ENCODE measurements at places on chromosomes 11 and 22.
A peak's percentile ranks its signal among the peaks of the same experiment; 100 is the strongest.

GRCh38 chr22:17366830-17367229 is 2.4 kb upstream of the CECR2 start:
- DNase-seq, result no peak

- peak; percentile 25 for DNase-seq
These were observed 23.1 kb upstream of the MICAL2 start for GRCh38 chr11:12087075-12088004.

- no peak for DNase-seq
These were observed 24.6 kb upstream of the RTL6 start for GRCh38 chr22:44522526-44523170.

- DNase-seq, result no peak
These were observed 123.5 kb upstream of the APOA1 start for GRCh38 chr11:116960930-116961329.

DNA sequence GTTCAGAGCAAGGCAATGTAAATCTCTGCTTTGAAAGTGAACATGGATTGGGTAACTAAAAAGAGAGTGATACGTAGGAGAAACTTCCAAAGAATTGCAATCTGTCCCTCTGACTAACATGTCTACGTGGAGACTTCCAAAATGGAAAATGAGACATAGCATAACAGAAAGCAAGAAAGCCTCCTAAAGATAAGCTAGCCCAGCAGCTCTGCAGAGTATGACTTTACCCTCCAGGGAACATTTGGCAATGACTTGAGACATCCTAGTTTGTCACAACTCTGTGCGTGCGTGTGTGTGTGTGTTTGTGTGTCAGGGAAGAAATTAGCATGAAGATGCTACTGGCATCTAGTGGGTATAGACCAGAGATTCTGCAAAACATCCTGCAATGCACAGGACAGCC is 817.4 kb downstream of the NTM start:
- DNase-seq, result no peak

- DNase-seq, result no peak
These were observed 56.7 kb downstream of the PPP6R3 start for GRCh38 chr11:68517121-68517741.

- no peak for DNase-seq
These were observed 4.6 kb upstream of the SELENOO start for GRCh38 chr22:50196256-50196655.
